ENCODE measurements at places on chromosomes 3 and 15.

DNA sequence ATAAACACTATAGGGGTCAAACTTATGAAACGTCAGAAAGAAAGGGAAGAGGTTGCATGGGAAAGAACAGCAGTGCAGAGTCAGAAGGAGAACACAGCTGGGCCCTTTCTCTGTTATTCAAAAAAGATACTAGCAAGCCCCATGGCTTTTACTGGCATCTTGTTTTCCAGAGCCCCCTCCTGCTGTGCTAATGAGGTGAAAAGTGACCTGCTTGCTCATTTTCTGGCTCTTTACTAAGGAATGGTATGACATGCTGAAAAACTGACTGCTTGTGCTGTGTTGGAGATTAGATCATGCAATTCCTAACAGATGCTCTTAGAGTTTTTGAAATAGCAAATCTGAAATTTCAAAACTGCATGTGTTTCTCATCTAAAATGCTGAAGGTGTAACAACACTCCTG, 541.6 kb upstream of the ALCAM start:
- DNase-seq = no peak

DNA sequence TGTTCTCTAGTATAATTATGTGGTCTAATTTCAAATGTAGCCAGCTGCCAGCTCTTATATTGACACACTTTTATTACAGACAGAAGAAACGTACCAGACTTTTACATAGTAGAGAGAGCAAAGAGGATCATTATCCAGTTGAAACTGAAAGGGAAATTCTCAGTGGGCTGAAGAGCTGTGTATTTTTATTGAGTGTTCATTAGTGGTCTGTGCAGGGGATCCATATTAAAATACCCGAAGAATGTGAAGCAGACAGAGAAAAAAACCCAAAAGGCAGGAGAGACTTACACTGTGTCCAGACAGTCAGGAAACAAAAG, 41.3 kb downstream of the MYRIP start:
- DNase-seq = no peak

DNA sequence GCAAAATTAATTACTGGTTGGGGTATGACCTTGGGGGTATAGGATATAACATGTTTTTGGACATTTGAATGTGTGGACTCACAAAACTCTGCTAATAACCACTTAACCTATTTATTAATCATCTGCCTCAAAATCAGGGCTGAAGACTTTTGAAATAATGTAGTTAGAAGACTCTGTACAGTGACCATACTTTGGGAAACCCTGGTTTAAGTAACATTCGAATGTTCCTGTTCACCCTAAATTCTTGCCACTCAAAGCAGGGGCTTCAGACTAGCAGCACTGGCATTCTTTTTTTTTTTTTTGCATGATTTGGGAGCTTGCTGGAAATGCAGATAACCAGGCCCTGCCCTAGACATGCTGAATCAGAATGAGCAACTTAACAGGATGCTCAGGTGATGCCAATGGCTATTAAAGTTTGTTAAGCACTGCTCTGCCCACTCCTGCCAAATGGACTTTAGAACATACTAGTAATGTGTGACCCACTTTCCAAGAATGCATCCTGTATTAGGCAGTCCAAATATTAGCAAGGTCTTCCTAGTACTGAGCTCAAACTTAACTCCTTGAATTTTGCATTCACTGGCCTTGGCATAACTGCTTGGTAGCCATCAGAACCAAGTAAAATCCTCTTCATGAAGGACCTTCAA, 12.7 kb upstream of the ST3GAL6 start:
- DNase-seq = no peak

DNA sequence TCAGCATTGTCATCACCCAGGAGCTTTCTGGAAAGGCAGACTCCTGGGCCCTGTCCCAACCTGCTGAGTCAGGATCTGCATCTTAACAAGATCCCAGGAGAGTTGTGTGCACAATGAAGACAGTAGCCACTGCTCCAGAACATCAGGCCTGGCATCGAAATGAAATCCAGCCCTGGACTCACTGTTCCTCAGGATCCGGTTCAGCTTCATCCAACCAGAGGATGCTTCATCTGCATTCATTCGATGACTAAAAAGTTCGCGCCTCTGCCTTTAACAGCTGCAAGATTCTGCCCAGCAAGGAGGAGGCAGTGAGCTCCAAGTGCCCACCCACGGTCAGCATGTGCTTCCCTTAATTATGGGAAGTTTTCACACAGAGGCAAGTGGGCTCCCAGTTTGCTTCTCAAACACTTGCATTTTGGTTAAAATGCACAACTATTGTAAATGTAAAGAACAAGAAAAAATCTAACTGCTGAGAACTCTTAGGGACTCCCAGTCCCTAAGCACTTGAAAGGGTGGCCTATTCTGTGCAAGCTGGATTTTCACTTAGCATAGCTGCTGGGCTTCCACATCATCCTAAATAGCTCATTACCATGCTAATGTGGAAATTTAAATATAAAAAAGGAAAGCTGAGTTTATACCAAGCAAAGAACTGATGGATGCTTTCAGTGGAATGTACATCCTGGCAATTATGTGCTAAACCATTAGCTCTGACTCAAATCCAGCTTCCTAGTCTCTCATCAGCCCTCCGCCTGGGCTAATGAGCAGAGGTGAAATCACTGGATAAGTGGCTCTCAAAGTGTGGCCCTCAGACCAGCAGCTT, 25.5 kb upstream of the ESYT3 start:
- DNase-seq = no peak

- no peak for DNase-seq
Observed at GRCh38 chr15:58332676-58333400, 99.0 kb upstream of the LIPC start.

GRCh38 chr15:67940324-67940719, 100.5 kb upstream of the RNU6-1 start:
- no peak for DNase-seq

- no peak for DNase-seq
Observed at GRCh38 chr3:72085036-72085435, 300.1 kb upstream of the PROK2 start.

DNA sequence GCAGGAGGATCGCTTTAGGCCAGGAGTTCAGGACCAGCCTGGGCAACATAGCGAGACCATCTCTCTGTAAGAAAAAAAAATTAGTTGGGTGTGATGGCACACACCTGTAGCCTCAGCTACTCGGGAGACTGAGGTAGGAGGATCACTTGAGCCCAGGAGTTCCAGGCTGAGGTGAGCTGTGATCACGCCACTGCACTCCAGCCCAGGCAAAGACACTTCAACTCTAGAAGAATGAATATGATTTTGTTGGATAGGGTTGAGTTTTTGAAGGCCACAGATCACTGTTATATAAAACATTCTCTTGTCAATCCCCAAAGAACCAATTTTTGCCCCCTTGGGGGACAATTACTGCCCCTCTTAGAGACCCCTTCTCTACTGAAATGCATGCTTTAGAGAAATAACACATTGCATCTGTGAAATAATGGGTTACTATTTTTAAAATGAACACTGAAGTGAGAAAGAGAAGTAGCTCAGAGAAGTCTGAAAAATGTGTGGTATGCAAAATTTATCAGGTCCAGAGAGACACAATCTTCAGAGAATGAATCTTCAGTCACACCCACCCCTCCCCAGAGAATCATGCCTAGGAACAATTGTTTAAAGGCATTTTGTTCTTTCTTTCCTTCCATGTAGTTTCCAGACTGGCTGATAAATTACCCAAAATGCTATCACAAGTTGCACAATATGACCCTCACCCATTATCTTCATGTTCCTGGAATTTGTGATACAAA, 42.7 kb downstream of the METTL6 start:
- no peak for DNase-seq

DNA sequence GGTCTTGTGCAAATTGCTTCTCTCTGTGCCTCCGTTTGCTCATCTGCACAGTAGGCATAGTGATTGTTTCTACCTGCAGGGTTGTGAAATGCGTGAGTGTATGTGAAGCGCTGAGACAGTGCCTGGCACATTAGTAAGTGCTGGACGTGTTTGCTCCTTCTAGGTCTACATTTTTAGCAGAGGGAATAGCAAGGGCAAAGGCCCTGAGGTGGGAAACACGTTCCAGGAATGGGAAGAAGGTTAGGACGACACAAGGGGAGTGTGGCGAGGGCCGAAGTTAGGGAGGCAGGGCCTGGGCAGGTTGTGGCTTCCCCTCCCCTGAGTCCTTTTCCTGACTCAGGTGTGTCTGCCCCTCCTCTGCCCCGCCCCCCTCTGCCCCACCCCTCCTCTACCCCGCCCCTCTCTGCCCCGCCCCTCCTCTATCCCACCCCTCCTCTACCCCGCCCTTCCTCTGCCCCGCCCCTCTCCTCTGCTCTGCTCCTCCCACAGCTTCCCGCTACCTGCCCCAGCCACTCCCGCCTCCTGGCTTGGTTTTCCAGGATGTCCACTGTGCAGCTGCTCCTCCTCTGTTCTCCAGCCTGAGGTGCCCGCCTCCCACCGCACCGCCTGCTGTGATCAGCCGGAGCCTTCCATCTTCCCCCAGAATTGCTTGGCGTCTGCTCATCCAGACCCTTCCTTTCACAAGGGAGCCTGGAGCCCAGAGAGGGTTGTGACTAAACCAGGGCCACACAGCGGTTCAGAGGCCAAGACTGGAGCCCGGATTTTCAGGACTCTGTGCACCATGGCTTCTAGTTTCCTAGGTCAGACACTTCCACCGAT, 31.1 kb upstream of the SMAD6 start:
- no peak for DNase-seq

DNA sequence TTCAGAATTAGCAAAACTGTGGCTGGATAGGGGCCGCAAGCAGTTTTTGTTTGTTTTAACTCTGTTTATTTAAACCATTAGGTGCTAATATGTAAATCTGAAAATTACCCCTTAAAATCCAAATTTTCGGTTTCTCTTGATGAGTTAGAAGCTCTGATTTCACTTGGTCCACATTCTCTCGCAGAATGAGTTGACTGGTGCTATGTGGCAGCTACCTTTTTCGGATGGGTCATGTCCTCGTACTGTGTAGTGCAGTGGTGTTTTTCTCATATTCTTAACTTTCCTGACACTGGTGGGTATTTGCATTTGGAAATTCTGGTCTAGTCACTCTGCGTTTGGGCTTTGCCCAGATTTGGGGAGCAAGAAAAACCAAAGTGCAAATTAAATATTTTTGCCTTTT, 87.1 kb downstream of the DIPK2A start:
- no peak for DNase-seq

GRCh38 chr3:136835089-136835812, 16.3 kb downstream of the SLC35G2 start:
- no peak for DNase-seq

DNA sequence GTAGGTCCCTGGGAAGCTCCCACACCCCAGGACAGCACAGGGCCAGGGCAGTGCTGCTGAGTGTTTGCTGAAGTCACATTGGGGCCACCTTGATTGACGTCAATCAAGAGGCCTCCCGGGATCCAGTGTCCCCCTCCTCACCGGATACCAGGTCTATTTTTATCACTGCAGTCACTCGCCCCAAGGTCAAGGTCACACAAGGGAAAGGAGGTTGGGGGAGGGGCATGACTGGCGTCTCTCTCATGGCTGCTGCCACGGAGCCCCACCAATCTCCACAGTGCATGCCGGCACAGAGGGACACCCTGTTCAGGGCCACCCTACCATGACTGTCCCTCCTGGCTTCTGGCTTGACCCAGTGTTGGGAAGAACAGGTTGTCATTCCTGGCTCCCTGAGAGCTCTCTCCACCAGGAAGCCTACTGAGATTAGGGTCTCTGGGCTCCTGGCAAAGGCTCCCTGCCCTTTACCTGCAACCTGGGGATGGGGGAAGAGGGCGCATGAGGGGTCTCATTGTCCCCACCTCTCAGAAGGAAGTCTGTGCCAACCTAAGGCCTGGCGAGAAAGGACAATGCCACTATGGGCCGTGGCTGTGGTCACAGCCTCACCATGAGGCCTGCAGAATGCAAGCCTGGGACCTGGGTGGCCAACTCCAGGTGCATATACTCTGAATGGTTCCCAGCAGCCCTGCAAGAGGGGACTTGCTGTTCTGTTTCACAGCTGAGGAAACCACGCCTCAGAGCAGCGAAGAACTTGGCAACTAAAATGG, 1.5 kb downstream of the MYL3 start:
- no peak for DNase-seq

- DNase-seq = no peak
Observed at GRCh38 chr3:129348734-129349133, 70.1 kb downstream of the HMCES start.

- no peak for DNase-seq
Observed at GRCh38 chr3:58377168-58377567, 44.5 kb downstream of the PXK start.

DNA sequence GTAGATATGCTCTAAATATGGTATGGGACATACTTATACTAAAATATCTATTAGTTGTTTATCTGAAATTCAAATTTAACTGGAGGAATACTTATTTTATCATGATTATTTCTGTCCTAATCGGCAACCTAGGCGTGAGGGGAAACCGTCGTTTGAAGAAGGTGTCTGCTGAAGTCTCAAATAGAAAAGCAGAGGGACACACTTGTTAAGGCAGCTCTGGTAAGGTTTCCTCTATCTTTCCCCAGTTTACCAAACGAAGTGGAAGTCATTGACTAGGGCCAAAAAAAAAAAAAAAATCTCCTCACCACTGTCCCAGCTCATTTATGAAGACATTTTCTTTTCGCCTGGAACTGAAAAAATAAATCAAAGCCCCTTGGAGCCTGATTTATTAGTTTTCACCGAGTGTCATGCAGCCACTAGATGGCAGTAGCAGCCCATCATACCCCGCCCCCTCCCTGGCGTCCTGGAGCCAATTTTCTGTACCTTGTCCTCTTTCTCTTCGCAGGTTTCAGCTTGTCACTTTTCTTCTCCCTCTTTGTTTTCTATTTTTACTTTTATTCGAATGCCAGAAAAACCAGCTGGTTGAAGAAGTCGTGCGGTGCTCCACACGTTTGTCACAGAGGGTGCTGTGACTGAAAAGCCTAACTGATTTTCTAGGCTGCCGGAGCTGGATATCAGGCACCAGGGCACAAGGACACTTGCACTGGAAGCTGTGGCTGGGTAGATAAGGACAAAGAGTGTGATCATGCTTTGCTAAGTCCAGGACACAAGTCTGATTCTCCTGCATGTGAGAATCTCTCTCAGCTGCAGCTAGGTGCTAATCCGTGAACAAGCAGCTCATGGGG, 238.7 kb downstream of the ZPLD1 start:
- DNase-seq = peak; percentile 30

DNA sequence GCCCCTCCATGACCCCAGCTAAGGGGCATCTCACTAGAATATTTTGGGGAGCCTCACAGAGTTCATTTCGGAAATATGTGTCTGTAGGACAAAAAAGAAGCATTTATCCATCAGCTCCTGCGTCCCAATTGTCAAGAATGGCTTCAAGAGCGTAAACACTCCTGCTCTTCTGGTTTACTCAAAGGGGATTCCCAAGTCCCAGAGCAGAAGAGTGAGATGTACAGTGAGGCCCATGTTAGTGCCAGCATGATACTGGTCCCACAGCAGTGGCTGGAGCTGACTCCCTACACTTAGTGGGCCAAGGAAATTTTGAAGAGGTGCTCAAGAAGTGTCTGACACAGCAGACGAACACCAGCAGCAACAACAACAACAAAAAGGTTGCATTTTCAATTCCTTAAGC, 34.9 kb upstream of the ARL8B start:
- no peak for DNase-seq

GRCh38 chr15:50624616-50625168, 61.9 kb downstream of the TRPM7 start:
- no peak for DNase-seq

GRCh38 chr3:134249296-134249841, 1.3 kb downstream of the RYK start:
- no peak for DNase-seq

Data from T-helper 17 cell (primary cell).